Stimulated activated CD8-positive, alpha-beta memory T cell treated with anti-CD3 and anti-CD28 coated beads, Interleukin-4, amount 100 ng/mL, for 4 hours (primary cell): ENCODE measurements at places on chromosomes 3 and 15.

- no peak for DNase-seq
Observed at GRCh38 chr3:52831500-52832301, 1.2 kb upstream of the ITIH4 start.

- no peak for DNase-seq
Observed at GRCh38 chr3:113117511-113118234, 93.7 kb upstream of the BOC start.

GRCh38 chr3:13085081-13085845, 12.0 kb upstream of the IQSEC1 start:
- no peak for DNase-seq

- DNase-seq, result no peak
Observed at GRCh38 chr3:72391659-72392058, 456.6 kb downstream of the SHQ1 start.

GRCh38 chr15:43493703-43494472, 932 bp upstream of the TP53BP1 start:
- no peak for DNase-seq

GRCh38 chr3:55441499-55441898, 45.6 kb downstream of the WNT5A start:
- no peak for DNase-seq

DNA sequence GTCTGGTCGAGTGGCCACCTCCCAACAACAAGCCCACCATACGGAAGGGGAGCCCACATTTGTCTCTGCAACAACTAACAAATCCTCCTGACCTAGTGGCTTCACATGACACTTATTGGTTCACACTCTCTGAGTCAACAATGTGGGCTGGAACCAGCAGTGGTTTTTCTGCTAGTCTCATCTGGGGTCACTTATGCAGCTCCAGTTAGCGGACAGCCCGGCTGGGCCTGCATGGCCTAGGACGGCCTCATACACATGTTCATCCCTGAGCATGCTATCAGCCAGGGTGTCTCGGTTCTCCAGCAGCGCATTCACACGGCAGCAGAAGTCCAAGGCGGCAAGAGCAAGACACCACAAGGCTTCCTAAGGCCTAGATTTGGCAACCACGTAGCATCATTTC, 281.7 kb downstream of the XXYLT1 start:
- DNase-seq, result no peak

- no peak for DNase-seq
Observed at GRCh38 chr3:172634948-172635347, 75.9 kb downstream of the NCEH1 start.

- no peak for DNase-seq
Observed at GRCh38 chr3:126397610-126398422, 3.1 kb downstream of the CFAP100 start.

GRCh38 chr15:101539930-101540329, 50.4 kb upstream of the PCSK6 start:
- no peak for DNase-seq

DNA sequence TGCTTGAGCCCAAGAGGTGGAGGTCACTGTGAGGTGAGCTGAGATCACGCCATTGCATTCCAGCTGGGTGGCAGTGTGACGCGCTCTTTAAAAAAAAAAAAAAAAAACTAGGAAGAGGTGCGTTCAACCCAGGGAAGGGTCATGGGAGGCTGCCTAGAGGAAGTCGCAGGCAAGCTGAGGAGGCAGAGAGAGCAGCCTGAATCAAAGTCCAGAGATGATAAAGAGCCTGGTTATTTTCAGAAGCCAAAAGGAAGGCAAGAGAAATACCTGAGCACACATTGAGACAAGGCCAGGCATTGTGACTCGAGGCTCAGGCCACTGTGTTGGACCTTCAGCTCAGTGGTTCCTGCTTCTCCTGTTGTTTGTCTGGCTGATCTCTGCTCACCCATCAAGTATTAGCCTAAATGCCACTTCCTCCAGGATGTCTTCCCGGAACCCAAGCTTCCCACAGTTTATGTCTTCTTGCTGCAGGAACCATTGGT, 16.1 kb upstream of the GCNT3 start:
- no peak for DNase-seq

DNA sequence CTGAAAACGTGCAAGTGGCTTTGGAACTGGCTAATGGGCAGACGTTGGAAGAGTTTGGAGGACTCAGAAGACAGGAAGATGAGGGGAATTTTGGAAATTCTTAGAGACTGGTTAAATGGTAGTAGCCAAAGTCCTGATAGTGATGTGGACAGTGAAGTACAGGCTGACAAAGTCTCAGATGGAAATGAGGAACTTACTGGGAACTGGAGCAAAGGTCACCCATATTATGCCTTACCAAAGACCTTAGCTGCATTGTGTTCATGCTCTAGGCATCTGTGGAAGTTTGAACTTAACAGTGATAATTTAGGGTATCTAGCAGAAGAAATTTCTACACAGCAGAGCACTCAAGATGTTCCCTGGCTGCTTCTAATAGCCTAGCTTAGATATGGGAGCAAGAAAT, 28.6 kb upstream of the SERPINI2 start:
- DNase-seq, result no peak

DNA sequence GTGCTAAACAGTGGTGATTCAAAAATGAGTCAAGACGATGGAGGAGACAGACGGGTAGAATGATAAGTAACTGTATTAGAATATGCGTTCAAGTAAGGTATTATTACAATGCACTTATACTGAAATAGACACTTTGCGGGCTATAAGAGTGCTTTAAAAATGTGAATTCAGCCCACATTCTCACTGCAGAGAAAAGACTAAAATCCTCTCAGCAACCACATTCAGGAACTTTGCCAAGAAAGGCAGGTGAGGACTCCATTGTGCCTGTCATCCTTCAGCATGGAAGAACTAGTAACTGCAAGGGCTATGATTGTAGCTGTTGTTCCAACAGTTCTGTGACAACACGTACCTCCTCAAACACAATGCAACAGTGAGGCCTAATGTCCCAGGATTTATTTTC, 272.0 kb downstream of the RORA start:
- no peak for DNase-seq

DNA sequence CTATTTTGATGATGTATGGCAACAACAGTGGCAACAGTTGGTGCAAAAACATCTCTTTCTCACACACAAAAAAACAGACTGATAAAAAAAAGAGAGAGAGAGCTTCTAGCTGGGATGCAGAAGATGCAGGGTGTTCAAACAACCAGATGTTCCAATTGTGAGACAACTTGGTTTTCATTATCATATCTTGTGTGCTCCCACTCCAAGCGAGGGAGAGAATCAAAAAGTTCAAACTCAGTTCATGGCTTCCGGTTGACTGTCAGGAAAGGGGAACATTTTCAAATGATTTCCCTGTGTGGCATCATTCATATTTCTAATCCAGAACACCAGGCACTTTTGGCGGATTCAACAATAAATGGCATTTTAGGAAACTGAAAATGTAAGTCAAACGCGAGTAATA, 72.1 kb downstream of the RSL24D1 start:
- no peak for DNase-seq

DNA sequence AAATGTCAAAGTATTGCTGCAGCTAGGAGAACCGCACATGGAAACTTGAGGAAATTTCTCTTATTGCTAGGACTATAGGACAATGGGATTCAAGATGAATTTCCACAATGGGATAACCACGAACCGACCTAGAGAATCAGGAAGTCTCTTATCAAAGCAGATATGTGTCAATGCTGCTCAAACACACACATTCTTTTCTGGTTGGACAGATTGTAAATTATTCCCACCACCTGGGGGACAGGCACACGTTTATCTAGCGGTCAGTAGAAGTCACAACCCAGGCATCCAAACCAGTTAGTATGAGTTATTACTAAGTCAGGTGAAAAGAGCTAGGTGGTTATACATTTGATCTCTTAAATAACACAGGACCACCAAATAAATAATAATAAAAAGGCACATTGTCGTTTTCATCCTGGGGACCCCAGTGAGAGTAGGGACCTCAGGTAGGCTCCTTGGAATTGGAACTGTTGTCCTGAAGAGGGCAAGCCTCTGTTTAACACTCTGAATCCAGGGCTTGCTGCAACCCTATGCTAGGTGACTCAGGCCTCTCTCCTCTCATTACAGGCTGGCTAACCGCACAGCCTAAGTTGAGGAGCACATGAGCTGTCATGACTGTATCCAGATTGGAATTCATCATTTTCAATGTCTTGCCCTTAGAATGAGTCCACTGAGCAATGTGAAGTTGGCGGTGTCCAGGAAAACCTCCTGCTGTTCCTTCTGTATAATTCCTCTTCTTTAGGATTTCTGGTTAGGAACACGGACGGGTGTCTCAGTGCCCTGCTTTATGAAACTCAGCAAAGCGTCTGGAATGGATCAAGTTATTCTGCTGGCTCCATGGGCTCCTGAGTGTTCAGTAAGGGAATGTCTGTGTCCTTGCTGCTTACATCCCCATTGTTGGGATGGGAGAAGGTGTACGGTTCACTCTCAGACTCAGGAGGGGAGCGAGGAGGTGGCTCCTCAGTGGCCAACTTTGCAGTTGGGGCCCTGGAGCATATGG, 59.0 kb downstream of the CLEC3B start:
- DNase-seq, result no peak

DNA sequence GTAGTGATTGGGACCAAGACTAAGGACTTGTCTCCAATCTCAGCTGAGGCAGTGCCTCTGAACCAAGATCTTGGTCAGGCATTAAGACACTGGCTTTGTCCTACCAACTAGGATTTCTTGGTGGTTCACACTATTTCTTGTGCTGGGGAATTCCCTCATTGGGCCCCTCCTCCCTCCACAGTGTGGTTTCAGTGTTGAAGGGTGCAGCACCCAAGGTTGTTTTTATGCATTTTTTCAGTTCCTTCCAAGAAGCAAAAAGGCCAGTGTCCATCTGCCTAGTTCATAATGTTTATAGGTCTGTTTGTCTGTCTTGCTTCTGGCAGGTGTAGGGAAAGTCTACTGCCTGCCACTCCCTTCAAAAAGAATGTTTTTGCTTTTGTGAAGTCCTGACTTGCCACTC, 10.6 kb upstream of the ITPKA start:
- DNase-seq, result no peak

GRCh38 chr3:30764281-30764680, 130.2 kb downstream of the GADL1 start:
- no peak for DNase-seq

GRCh38 chr3:182969277-182969676, 11.1 kb downstream of the DCUN1D1 start:
- no peak for DNase-seq

DNA sequence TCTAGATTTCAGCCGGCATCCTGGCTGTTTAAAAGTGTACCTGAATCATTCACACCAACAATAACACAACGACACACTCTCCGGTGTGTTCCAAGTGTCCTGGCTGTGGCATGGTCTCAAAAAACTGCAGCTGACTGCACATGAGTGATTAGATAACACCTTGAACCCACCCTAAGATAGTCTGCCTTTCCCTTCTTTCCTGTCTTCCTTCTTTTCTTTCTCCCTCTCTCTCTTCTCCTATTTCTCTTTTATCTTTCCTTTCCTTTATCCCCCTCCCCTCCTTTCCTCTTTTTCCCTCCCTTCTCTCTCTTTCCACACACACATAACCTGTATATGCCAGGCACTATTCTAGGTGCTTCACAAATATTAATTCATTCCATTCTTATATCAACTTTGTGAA, 1.2 kb upstream of the FAH start:
- no peak for DNase-seq

DNA sequence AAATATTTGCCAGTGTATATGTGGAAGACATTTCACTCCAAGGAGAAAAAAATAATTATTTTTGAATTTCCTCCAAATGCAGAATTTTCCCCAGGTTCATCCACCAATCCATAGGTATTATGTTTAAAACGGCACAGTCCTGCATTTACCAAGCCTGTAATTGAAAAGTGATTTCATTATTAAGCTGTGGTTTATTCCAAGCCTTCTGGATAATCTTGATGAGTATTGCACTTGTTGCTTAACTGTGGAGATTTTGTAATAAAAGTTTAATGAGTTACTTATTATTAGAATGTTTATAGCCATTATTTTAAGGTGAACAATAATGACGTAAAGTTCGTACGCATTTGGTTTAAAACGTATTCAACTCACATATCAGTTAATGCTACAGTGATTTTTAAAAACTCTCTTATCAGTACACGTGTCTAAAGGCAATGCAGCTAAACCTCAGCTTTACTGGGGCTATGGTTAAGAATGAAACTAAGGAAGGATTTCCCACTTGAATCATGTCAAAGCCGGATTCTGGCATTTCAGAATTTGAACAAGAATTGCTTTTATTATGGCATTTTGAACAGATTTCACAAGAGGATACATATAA, 283.9 kb downstream of the MECOM start:
- DNase-seq, result no peak

GRCh38 chr3:32076566-32076965, 29.9 kb upstream of the GPD1L start:
- DNase-seq, result no peak

GRCh38 chr15:84946772-84947489, 34.7 kb upstream of the PDE8A start:
- no peak for DNase-seq

DNA sequence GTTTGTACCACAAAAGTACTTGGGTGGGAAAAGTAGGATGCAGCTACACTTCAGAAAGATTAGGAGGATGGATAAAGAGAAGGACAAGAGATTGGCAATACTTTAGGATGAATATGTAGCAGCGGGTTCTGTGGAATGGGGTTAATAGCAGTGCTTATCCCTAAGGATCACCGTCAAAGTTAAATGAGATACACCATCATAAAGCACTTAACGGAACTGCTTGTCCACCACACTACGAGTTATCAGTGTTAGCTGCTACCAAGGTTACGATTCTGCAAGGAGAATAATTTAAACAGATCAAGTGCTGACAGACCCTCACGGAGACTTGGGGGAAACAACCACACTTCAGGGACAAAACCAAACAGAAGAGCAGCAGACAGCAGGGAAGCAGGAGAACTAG, 963 bp downstream of the SHQ1 start:
- DNase-seq, result no peak

- no peak for DNase-seq
Observed at GRCh38 chr3:145429546-145429945, 731.4 kb downstream of the PLOD2 start.

- DNase-seq, result no peak
Observed at GRCh38 chr15:35932531-35932930, 386.6 kb upstream of the DPH6 start.

DNA sequence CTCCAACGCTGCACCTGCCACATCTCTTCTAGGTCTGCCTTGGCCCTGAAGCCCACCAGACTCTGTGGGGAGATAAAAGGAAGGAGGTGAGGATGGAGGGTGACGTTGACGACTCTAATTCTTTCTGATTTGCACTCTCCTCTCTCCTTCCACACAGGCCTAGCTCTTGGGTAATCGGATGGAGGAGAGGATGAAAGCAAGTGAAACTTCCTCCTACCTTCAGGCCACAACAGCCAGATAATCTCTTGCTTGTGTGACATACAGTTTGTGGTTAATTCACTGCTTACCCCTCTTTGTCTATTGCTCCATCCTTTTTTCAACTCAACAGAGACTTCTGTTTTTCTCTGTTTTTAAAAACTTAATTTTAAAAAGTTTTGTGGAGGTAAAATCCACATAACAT, 208.1 kb downstream of the SV2B start:
- DNase-seq, result no peak

DNA sequence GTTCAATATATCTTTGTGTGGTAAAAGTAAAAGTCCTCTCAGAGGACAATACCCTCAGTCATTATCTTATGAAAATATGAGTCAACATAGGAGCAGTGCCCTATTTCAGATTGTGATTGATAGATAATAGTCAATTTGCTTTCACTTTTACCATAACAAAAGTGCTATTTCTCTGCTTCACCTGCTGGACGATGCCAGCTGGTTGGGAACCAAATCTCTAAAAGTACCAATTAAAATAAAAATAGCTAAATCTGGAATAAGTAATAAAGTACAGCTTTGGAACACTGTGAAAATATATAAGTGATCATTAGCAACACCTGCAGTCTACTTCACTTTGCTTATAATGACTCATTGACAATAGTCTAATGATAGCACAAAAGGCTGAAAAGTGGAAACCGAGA, 390.3 kb upstream of the AGTR1 start:
- DNase-seq, result no peak
